ENCODE measurements at places on chromosomes 16 and 17. TPM values are rescaled to one million over a fixed set of nuclear protein-coding genes. Genes with fewer than 3 reads are reported as not detected.

Gene HOXB8
- 4.2 TPM for total RNA-seq

Gene PRDM7
- total RNA-seq: not detected

Gene CHST4
- total RNA-seq: not detected

Gene MPP2
- total RNA-seq: 0.38 TPM

Gene KRTAP1-3
- total RNA-seq: not detected

Gene NHLRC4
- 2.4 TPM for total RNA-seq

Gene SLC16A13
- total RNA-seq: 2.0 TPM

Gene BRICD5
- total RNA-seq: 2.1 TPM

Gene PDF
- total RNA-seq: 9.6 TPM

Gene CD7
- not detected for total RNA-seq

Gene KCNG4
- not detected for total RNA-seq

Gene AOC3
- total RNA-seq: under 0.01 TPM

Gene SULT1A4
- 9.5 TPM for total RNA-seq

Gene UBFD1
- 97.7 TPM for total RNA-seq

Gene ABR
- total RNA-seq: 101 TPM

Gene ZNF821
- total RNA-seq: 8.1 TPM

Gene PDK2
- 28.7 TPM for total RNA-seq

Gene ASPHD1
- 0.33 TPM for total RNA-seq

Gene ENGASE
- total RNA-seq: 15.7 TPM

Gene CES1
- not detected for total RNA-seq
